ENCODE measurements at places on chromosomes 11 and 22.

GRCh38 chr11:37378958-37379357 lies 780.9 kb upstream of the RAG2 start:
- DNase-seq, result no peak

GRCh38 chr22:28547132-28547842 lies 132.4 kb downstream of the TTC28 start:
- DNase-seq, result no peak

- no peak for DNase-seq
Measured at GRCh38 chr11:10629411-10630002, 61.0 kb upstream of the LYVE1 start.

DNA sequence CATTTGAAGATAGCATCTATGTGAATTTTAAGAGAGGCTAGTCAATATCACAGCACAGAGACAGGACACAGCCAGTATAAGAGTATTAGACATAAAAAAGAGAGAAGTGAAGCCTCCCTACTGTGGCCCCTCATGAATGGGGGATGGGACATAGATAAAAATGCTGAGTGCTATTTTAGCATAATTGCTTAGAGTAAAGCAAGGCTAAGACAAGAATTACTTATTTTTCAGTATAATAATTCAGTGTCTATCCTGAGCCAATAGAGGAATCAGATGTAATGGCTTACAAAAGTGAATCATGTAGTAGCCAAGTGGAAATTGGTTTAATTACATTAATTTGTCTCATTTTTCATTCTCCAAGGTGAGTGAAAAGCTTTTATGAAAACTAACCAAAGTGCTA lies 419.5 kb downstream of the NELL1 start:
- no peak for DNase-seq

DNA sequence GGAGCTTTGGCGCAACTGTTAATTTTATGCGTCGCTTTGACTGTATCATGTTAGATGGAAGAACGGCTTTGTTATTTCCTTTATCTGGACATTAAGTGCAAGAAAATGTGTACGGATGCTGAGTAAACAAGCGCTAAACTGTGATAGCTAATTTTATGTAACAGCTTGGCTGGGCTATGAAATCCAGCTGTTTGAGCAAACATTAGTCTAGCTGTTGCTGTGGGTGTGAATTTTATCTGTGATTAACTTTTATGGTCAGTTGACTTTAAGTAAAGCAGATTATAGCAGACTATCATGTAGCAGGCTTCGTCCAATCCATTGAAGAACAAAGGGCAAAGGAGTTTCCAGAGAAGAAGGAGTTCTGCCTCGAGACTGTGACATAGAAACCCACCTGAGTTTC lies 14.0 kb downstream of the OR8A1 start:
- no peak for DNase-seq

- no peak for DNase-seq
Measured at GRCh38 chr11:2374456-2375201, 2.5 kb upstream of the CD81 start.

- DNase-seq, result no peak
Measured at GRCh38 chr11:128943428-128943976, 831 bp upstream of the TP53AIP1 start.

- DNase-seq, result peak; percentile 42
Measured at GRCh38 chr22:40238425-40239344, 61.0 kb downstream of the TNRC6B start.

- no peak for DNase-seq
Measured at GRCh38 chr11:65188486-65188885, 6.8 kb downstream of the CAPN1 start.

DNA sequence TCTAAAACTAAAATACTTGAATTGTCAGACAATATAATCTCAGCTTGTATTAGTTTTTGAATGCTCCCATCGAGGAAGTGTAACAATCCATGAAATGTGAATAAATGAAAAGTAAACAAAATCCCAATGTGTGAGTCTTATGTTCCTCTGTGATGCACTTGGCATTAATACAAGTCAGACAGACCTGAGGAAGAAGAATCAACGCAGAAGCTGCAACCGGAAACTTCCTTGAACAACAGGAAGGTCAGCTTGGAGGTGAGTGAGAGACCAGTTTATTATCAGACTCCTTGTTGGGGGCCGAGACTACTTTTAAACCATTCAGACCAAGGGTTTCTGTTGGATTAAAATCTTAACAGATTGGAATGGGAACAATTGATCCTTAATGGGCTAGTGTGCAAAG lies 24.2 kb downstream of the NUP50 start:
- DNase-seq, result no peak

DNA sequence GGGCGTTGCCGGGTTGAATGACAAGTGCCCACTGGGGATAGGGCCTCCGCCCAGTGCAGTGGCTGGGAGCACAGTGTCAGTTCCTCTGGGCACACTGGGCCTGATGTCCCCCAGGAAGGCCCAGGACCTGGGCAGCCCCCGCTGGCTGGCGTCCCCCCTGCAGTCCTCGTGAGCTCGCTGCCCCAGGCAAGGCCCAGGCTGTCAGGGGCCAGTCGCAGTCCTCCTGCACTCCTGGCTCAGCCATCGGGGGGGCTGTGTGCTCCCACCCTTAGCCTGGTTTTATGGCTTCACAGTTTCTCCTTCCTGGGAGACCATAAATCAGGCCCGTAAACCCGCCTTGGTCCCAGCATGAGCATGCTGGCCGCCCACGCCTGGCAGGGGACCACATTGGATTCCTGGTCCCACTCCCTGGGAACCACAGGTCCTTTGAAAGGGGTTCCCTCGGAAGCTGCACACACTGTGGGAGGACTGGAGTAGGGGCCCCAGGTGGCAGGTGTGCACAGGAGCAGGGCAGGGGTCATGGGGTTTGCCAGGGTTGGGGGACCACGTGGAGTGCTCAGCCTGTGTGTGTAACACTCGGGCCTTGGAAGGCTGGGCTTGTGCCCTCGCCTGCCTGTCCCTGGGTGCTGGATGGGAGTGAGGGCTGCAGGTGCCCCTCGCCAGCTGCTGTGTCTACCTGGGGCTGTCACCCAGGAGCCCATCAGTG lies 113.6 kb downstream of the KCNQ1OT1 start:
- DNase-seq, result peak; percentile 11

GRCh38 chr22:23836692-23837495 lies 1.9 kb downstream of the DERL3 start:
- no peak for DNase-seq

DNA sequence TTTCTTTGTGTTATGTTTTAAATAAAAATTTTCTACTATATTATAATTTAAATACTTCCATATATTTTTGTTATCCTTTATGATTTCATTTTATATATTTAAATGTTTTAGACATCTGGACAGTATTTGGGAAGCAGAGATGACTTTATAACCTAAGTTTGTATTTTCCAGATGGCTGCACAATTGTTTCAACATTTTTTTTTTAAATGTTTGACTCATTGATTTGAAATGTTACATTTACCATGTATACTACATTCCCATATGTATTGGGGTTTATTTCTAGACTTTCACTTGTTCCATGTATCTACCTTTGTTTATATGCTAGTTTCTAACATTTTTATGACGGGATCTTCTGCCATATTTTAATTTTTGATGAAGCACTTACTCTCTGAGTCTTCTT lies 766.5 kb downstream of the METTL15 start:
- DNase-seq, result no peak

DNA sequence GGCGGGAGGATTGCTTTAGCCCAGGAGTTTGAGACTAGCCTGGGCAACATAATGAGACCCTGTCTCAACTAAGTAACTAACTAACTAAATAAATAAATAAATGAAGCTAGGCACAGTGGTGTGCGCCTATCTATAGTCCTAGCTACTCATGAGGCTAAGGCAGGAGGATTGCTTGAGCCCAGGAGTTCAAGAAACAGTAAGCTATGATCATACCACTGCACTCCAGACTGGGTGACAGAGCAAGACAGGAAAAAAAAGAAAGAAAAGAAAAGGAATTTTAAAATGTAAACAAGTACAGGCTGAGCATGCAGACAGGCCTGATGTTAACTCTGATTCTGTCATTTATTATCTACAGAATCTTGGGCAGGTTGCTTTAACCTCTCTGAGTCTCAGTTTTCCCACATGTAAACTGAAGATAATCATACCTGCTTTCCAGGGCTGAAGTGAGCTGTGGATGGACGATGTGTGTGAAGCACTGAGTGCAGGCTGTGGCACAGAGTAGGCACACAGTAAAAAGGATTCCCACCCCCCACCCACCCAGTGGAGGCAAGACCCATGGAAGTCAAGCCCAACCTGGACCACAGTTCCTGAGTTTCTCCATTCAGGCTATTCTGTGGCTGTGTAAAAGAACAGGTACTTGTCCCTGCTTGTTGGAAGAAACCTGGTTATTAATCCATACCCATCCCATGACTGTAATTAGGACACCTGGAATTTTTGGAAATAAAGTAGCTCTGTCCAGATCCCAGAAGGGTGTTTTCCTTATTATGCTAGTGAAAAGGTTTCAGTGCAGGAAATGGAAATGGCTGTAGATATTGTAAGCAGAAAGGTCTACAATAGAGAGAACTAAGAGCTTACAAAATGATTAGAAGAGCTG lies 18.7 kb upstream of the SCUBE2 start:
- DNase-seq, result no peak

DNA sequence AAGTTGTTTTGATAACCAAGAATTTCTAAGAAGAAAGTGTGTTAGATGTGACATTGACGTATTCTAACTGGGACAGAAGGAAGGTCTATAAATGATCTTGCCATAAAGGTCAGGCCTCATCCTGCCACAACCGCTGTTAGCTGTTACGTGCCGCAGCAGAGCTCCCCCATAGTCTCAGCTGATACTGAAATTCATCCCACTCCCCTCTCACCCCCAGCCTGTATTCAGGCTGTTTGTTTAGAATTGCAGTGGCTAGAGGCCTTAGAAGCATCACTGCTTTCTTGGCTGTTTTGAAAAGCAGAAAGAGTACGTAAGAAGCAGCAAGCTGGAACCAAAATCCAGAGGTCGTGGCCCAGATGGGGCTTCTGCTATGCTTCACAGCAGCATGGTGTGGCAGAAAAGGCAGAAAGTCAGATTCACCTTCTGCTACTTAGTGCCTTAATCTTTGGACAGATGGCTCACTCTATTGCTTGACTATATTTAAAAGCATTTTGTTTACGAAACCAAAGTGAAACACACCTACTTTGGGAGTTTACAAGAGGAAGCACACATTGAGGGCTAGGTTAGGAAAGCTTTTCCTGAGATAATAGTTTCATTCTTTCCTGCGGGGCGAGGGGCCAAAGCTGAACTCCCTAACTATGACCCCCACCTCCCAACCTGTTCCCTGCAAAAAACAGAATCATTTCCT lies 950 bp upstream of the LAYN start:
- DNase-seq, result no peak

GRCh38 chr11:112610996-112611750 lies 350.0 kb upstream of the NCAM1 start:
- DNase-seq, result no peak

DNA sequence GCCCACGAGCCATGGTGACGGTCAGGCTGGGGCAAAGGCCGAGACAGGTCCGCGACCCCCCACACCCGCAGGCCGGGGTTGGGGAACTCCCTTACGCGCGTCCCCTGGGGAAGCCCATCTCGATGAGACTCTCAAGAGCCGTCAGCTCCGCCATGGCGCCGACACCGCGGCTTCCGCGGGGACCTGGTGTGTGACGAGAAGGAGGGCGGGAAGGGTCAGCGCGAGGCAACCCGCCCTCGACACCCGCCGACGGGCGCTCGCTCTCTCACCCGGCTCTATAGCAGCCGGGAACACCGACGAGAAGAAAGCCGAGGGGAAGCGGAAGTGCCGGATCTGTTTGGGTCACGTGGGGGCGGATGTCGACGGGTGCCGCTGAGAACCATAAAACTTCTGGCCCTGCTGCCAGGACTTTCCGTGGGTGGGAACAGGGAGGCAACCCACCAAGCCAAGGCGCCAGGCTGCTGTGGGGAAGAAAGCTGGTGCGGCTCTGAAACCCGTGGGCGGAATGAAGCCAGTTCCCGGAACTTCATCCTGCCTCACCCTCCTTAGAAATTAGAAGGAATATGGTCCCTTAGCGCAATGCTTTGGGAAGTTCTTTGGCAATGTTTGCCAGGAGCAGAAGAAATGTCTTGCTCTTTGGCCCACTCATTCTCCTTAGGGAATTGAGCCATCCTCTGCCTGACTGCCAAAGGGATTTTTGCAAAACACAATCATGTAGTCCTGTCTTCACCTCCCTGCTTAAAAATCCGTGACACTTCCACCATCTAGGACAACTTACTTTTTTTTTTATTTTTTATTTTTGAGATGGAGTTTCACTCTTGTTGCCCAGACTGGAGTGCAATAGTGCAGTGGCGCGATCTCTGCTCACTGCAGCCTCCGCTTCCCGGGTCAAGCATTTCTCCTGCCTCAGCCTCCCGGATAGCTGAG lies at the start of gene UBXN1:
TSS of gene UBXN1 (minus strand) at position 304 of the 927 bp plus-strand sequence. CDS start at position 154, 150 bp downstream.
- peak; percentile 92 for DNase-seq

- no peak for DNase-seq
Measured at GRCh38 chr11:65489706-65490320, 9.0 kb upstream of the MALAT1 start.

GRCh38 chr11:14821031-14821430 lies 71.0 kb downstream of the CYP2R1 start:
- no peak for DNase-seq
